Foreskin fibroblast (primary cell): ENCODE measurements at places on chromosomes 12 and 14.

DNA sequence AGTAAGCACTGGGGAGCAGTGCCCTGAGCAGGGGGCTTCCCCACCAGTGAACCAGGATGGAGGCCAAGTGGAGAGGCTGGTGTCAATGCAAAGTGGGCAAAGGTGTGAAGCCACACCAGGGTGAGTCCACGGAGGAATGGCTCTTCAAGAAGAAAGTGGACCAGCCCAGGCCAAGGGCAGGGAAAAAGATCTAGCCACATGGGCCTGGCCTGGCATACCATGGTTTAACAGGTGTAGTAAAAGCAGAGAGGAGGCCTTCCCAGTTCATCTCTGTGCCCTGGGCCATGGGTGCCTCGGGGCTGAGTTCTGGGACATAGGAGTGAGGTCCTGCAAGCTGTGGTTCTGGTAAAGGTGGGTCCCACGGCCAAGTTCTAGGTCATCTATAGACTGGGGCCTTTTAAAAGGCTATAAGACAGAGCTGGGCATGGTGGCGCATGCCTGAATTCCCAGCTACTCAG is 153.4 kb downstream of the DPF3 start:
- DNase-seq = no peak

DNA sequence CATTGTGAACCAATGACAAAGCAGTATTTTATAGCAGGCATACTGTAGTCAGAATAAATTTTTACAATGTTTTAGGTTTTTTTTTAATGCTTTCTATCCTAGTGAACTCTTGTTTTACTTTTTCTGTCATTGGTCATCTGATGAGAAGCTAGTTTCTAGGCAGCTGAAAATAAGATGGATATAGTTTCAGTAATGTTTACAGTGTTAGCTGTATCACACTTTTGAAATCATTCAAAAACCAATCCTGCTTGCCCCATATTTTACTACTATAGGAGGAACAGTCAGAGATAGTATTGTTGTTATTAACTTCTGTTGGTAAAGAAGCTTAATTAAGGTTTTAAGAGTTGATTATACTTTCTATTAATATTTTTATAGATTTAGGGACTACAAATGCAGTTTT is 24.5 kb downstream of the USP15 start:
- DNase-seq = no peak

DNA sequence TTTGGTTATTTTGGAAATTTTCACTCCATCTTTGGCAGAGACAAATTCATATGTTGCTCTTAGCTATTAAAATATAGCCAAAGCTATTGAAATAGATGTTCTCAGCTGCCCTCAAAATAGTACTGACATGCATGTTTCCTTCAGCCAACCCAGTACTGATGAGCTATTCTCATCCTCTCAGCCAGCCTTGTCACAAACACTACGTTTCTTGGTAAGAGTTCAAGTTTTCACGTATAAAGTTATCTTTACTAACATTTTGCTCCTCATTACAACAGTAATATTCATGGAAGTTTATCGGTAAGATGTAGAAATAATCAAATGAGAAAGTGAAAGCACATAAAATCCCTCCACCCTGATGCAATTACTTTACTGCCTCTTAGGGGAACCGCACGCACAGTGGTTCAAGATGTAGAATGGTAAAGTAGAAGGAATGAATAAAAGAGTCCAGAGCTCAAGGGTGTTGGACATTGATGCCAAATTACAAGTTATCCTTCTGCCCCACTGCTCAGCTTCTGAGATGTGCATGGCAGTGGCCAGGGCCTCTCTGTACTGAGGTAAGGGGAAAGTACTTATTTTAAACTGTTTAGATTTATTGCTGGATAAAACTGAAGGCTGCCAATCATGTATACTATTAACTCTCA is 20.7 kb downstream of the GCH1 start:
- peak; percentile 61 for DNase-seq

DNA sequence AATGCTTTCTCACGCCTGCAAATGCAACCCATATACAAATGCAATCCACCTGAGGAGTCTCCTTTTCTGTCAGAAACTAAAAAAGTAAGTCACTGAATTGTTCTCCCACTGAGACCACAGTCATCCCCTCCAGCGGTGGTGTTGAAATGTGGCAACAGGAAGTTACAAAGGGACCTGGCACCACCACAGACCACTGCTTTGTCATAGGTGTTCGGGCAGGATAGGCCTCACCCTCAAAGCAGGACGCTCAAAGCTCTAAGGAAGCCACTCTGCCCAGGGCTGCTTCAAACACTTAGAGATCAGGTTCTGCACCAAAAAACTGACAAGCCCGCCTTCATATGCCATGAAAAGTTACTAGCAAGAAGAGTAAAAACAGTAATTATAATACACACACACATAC is 11.3 kb downstream of the PHLDA1 start:
- DNase-seq = no peak

- DNase-seq = no peak
Measured at GRCh38 chr14:75888945-75889344, 92.8 kb downstream of the TGFB3 start.

GRCh38 chr12:81758421-81759189 is 545 bp downstream of the PPFIA2 start:
- DNase-seq = no peak

DNA sequence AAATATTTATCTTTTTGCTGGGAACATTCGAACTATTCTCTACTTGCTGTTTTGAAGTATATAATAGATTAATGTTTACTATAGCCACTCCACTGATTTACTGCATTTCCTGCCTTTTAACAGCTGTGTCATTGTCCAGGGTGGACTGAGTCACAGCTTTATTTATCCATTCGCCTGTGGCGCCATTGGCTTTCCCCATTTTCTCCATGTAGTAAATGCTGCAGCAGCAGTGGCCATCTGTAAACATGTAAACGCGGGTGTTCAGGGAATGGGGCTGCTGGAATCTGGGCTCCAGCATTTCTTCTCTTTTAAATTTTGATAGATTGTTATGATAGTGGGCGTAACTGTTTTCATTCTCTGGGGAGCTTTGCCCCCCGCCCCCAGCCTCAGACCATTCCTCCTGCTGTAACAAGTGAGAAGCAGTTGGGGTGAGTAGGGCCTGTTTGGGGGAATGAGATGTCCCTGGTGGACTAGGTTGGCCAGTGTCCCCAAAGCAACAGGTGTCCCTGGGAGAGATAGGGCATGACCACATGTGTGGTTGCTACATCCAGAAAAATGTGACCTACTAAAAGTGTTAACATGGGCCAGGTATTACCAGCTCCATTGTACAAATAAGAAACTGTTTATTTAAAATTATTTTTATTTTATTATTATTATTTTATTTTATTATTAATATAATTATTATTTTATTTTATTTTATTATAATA is 32.9 kb downstream of the RIN3 start:
- DNase-seq = peak; percentile 75

DNA sequence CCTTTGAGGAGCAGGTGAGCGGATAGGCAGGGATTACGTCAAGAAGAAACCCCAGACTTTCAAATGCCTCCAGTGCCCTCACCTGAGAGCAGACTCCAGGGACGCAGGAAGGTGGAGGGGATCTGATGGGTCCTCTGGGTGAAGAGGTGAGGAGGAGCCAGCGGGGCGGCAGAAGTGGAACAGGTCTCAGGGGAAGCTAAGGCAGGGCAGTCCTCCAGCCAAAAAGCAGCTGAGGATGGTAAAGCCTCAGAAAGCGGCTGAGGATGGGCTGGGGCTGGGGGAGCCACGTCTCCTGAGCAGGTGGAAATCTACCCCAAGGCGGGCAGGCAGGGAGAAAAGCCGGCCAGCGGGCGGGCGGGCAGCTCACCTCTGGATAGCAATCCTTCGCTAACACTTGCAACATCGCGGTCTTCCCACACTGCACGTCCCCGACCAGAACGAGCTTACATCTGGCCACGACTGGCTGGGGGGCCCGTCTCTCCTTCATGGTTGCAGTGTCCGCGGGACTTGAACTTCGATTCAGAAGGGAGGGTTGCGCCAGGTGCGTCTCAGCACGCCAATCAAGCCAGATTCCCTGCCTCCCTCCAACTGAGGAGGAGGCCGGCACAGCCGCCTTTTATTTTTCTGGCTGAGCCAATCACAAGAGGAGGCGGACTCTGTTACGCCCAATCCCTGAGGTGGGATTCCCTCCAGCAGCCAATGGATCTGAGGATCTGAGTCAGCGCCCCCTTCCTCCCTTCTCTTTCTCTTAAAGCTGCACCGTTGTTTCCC is at the start of gene RND1:
Gene RND1, minus strand, starts transcription at position 590 of the 771 bp plus-strand sequence. Its CDS starts 103 bp downstream, at position 487.
- DNase-seq = peak; percentile 79

DNA sequence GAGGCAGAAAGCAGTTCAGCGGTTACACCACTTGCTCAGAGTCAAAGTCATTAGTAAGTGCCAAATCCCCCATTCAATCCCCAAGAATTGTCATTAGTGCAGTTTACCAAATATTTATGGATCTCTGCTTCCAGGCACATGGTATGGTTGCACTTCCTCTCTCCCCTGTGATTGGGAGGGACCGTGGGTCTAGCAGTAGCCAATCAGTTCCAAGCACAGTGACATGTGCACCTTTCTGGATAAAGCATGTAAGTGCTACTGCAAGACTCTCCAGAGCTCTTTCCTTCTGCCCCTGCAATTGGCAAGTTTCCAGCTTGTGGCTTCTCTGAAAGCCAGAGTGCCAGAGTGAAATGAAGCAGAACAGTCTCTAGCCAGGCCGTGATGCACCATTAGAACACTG is 85.3 kb upstream of the FLRT2 start:
- no peak for DNase-seq

GRCh38 chr12:31272607-31273225 is 53.2 kb downstream of the SINHCAF start:
- no peak for DNase-seq

- peak; percentile 28 for DNase-seq
Measured at GRCh38 chr12:46267825-46268582, 839 bp downstream of the SLC38A1 start.

DNA sequence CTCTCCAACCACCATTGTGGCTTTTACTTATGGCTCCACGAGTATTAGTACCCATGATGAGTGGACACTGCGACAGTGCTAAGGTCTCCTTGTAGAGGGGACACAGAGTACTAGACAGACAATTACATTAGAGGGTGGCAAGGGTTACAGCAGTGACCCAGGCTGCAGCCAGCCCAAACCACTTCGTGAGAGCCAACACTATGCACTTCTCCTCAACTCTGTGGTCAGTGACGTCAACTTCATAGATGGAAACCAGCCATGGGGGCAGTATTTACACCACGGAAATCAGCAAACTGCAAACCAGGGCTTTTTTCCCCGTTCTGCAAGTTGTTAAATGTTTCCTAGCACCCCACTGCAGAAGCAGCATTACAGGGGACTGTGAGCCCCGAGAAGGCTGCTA is 61.6 kb upstream of the ZFP36L1 start:
- no peak for DNase-seq

DNA sequence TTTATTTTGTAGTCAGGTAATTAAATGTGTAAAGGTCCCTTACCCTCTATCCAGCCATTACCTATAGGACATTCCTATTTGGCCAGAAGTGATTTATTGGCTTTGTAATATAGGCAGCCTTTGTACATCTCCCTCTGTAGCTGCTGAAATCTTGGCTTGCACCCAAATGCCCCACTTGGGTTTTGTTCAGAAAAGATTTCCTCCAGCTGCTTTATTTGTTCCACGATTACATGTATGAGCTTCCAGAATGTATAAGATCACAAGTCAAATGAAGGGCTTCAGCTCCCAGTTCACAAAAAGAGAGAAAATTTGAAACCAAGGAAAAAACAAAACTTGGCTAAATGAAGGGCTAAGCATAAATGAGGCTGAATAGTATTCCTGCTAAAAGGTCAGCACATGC is 103.4 kb downstream of the EFCAB11 start:
- DNase-seq = no peak

DNA sequence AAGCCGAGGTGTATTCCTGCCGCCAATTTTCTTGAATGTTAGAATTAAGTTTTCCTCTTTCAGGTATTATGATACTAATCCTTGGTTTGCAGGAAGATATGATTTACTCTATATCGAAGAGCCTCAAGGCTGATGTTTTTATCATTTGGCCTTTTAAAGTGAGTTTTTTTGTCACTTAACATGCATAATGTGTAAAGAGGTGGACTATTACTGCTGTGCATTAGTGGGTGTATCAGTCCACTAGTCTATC is 11.1 kb upstream of the TMPO start:
- no peak for DNase-seq

DNA sequence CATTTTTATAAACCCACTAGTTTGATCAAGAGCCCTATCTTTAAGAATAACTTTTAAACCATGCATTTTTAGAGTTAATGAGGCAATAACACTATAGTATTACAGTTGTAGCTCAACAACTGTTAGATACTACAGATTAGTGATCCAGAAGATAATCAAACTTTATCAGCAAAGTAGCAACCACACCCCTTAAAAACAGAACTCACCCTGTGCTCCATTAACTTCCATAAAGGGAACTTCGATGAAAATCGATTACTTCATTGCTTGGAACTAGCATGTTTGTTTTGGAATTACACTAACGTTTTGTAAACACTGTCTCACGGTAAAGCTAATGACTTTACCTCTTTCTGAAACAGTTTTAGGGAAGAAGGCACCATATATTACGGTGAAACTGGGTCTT is 1.4 kb downstream of the SGPP1 start:
- DNase-seq = peak; percentile 6

- DNase-seq = no peak
Measured at GRCh38 chr12:128075332-128075731, 191.6 kb upstream of the TMEM132C start.

GRCh38 chr12:45779936-45780335 is 50.4 kb downstream of the ARID2 start:
- DNase-seq = no peak

GRCh38 chr12:117031843-117032592 is 67.2 kb downstream of the TESC start:
- no peak for DNase-seq

GRCh38 chr12:74535536-74535935 is 2.1 kb upstream of the ATXN7L3B start:
- no peak for DNase-seq

- DNase-seq = no peak
Measured at GRCh38 chr14:35480119-35480769, 53.7 kb upstream of the INSM2 start.

DNA sequence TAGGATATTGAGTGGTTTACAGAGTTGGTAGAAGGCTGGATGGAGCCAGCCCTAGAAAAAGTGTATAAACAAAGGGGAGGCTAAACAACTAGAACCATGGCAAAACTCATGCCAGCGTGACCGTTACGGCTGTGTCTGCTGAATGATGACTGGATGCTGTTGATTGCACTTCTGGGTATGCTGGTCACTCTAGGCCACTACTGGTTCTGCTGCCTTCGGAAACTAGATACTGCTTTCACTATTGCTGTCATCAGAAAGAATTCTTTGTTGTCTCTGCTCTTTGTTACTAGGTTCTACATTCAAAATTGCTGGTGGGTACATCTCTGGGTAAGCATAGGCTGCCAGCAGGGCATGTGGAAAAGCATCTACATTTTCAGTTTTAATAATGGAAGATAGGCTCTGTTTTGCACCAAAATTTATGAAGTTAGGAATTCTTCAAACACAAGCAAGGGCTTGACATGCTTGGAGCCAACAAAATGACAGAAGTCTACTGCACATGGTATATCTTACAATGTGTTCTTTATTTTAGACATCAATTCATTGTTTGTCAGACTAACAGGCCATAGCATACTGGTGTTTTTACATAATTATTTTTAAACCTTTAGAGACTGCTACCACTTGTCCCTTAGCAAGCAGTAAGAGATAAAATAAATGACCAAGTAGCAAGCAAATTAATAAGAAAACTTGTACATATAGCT is 15.4 kb downstream of the MON2 start:
- no peak for DNase-seq

GRCh38 chr12:116366824-116367223 is 89.3 kb upstream of the MED13L start:
- no peak for DNase-seq

- no peak for DNase-seq
Measured at GRCh38 chr12:57769594-57769993, 2.3 kb downstream of the METTL1 start.
